AG09319 (cell line): ENCODE measurements at places on chromosomes 4 and X.

DNA sequence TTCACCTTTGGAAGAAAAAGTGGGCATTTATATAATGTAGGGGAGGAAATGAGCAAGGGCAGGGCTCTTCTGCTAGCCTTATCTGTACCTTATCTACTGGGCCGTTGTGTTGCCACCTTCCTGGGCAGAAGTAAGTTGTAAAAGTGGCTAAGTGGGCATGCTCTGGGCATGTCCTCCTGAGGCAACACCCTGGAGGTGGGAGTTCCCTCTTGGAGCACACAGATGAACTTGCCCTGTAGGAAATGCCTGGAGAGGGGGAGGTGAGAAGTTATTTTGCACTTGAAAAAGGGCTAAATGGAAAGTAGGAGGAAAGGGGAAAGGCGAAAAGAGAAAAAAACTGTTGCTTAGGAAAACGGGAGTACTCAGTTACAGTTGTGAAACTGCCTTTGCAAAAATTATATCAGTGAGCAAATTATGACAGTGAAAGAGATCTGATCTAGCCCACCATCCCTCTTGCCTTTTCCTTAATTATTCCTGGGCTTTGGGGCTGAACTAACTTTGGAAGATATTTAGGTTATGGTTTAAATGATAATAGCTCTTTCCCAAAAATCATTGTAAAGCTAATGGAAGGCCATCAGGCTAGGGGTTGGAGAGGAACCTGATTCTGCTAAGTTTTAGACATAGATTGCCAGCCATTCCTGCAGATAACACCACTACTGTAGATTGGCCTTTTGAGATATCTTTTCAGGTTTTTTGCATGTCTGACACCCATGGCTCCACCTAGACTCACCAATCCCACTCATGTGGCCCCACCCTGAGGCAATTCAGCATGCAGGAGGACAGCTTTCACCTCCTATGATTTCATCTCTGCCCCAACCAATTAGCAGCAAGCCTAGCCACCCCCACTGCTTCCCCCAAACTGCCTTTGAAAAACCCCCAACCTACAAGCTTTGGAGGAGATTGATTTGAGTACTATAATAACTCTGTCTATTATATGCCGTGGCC lies 20.5 kb upstream of the ZNF81 start:
- no peak for DNase-seq

- DNase-seq: no peak
These were observed 22.6 kb downstream of the HOPX start for GRCh38 chr4:56658528-56658927.

- no peak for DNase-seq
These were observed 88.4 kb upstream of the AFF2 start for GRCh38 chrX:148412006-148412405.

- DNase-seq: no peak
These were observed 244.4 kb downstream of the DCLK2 start for GRCh38 chr4:150322646-150323045.

- peak; percentile 44 for DNase-seq
These were observed 208.7 kb downstream of the CHIC2 start for GRCh38 chr4:53855581-53856250.

DNA sequence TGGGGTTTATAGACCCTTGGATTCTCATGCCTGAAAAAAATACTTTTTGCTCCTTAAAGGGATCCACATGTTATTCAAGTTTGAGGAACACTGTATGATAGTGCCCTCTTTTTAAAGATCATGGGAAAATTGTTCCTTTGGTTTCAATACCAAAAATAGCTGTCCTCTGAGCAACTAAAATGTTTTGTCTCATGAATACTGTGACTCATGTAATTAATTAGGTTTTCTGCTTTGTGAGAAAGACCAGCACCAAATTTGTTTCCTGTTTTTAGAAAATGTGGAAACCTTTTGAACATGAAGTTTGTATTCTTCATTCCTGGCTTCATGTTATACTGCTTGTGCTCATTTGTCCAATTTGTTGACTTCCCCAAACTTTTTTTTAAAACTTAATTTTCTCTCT lies 127.6 kb upstream of the SH3RF1 start:
- DNase-seq: no peak

DNA sequence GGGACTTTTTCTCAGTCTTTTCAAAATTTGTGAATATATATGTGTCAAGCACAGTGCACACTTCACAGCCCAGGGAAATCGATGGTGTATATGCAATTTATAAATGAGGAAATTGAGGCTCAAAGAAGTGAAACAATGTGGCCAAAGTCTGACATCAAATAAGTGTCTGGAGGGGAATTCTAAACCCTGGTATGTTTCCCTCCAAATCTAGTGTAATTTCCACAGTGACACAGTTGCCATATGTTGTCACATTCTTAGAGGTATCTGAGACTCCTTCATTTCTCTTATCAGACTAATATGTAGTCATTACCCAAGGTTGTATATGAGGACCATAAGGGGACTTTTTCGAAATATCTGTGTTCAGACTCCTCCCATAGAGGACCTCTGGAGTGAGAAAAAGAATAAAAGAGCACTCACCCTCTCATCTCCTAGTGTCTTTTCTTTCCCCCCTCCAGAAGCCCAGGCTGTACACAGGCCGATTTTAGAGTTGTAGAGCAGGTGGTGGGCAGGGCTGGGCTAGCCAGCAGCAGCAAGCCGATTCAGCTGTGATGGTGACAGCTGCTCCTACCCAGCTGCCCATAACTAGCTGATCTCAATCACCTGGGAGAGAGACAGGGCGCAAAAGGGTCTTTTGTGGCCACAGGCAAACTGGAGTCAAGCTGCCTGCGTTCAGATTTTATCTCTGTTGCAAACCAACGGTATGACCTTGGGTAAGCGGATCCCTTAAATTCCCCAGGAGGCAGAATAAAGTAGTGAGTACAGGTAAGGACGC lies 55.1 kb downstream of the CLCN5 start:
- DNase-seq: no peak

GRCh38 chr4:53986062-53986461 lies 78.3 kb downstream of the CHIC2 start:
- DNase-seq: no peak

GRCh38 chrX:111447298-111447697 lies 35.3 kb upstream of the DCX start:
- DNase-seq: no peak

- DNase-seq: no peak
These were observed 53.5 kb upstream of the SOD3 start for GRCh38 chr4:24741910-24742309.

GRCh38 chr4:28010577-28011240 lies 1150.1 kb downstream of the STIM2 start:
- no peak for DNase-seq

GRCh38 chrX:129115104-129115503 lies 408.2 kb downstream of the SMARCA1 start:
- DNase-seq: no peak

DNA sequence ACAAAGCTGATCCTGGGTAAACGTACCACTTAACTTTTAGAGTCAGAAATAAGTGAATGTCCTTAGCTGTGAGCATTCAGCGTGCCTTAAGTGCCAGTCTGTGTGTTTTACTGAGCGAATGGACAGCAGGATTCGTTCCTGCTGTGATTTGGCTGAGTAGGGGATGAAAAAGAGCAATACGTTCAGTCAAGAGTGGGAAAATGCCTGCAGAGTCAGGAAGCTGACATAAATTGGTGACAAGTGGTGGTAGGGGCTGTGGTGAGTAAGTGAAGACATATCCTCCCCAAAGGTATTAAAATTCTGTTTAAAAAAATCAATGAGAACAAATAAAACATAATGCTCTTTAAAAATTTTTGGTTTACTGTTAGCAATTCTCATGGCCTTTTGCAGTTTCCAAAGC lies 56.6 kb upstream of the TNIP3 start:
- DNase-seq: no peak

DNA sequence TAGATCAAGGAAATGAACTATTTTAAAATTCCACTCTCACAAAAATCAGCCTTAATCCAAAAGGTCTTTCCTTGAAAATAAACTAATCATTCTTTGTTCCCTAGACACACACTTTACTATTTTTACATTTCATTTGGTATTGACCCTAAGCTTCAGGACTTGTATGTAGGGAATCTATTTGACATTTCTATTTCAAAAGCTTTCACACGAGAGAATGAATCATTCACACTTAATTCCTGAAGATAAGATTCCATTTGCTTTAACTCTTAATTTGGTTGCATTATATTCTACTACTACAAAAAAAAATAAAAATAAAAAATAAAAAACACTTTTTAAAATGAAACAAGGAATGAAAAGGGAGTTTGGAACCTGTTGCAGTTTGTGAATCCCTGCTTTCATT lies 43.7 kb downstream of the EDNRA start:
- DNase-seq: no peak

GRCh38 chrX:41604177-41604576 lies 84.6 kb upstream of the GPR34 start:
- DNase-seq: no peak

- no peak for DNase-seq
These were observed 766 bp upstream of the DNAJB14 start for GRCh38 chr4:99947190-99947578.

GRCh38 chr4:174669270-174669669 lies 147.0 kb upstream of the HPGD start:
- DNase-seq: peak; percentile 59

DNA sequence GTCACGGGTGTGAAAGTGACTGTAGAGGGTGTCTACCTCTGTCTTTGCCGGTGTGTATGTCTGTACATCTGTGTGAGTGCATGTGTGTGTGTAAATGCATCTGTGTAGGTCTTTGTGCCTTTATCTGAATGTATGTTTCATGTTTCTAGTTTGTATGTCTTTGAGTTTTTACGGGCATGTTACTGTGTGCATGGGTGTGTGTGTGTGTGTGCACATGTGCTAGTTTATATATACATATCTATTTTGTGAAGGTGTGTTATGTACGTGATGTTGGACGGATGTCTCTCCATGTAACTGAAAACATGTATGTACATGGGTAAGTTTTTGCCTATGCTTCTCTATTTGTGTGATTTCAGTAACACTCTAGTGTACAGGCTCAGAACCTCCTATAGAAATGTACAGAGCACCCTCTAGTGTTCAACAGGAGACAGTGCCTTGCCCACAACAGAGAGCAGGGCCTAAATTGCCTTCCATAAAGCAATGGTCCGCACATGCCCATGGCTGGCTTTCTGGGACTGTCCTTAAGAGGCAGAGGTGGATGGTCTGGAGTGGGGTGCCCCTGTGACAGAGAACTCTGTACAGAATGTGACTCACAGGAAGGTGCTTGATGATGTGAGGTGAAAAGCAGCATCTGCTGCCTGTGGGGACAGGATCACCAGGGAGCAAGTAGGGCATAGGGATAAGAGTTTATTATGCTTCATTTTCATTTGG lies 343.5 kb downstream of the RAPGEF2 start:
- peak; percentile 36 for DNase-seq

- no peak for DNase-seq
These were observed 23.9 kb downstream of the CXXC4 start for GRCh38 chr4:104470770-104471169.

DNA sequence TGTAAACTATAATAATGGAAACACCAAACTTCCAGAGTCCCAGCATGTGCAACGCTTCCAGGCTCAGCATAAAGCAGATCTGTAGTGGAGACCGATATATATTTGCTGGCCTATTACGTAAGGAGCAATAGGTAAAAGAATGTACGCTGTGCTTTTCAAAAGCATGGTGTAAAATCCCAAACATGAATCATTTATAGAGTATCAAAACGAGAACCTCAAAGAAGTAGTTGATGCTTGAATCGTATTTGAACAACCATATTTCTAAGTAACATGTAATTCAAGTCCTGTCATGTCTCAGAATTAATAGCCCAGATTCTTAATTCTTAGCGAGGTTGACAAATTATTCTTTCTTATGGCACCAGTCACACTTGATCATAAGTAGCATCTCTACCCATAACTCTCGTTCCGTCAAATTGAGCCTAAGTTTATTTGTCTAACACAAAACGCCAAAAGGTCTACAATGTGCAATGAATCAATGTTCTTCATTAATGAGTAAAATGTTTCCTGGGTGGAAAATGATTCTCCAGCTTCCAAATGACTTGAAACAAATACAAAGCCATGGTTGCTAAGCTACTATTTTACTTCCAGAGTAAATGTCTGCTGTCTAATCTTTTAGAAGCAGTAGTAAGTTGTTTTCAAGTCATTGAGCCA lies 811.5 kb upstream of the FRG1 start:
- DNase-seq: no peak

- DNase-seq: no peak
These were observed 25.6 kb upstream of the SPP1 start for GRCh38 chr4:87949961-87950360.

GRCh38 chr4:11451716-11452115 lies 23.0 kb upstream of the HS3ST1 start:
- no peak for DNase-seq

DNA sequence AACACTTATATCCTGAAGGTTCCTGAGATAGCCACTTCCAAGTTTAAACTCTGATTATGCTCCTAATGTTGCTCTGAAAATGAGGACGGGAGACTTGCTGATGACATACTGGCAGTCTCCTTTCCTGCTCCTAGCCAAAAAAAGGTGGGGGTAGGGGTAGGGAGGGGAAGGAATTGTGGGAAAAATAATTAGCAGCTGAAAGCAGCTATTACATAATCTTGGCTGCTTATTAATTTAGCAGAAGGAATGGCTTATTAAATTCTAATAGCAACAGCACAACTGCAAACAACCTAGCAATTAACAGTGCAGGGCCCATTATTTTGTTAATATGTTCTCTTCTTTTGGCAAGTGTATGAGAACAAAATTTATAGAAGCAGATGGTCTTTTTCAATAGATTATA lies 2.0 kb upstream of the AP1S2 start:
- DNase-seq: no peak

DNA sequence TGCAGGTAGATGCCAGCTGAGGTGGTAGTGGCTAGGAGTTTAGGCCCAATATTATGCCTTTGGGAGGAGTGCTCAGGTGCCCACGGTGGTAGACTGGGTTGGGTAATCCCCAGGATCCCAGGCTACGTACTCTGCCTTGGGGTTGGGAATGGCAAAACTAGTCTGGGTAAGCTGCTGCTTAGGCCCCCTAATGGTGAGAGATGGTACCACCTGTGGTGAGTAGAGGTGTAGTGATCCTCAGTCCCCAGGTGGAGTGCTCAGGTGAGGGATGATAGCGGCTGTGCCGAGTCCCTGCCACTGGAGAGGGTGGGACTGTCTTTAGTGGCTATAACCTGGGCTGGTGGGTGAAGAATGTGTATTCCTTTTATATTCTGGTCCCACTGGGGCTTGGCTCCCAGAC lies 75.2 kb downstream of the IL1RAPL2 start:
- no peak for DNase-seq
